ENCODE measurements at places on chromosomes 6 and 20. TPM values are rescaled to one million over a fixed set of nuclear protein-coding genes. Genes with fewer than 3 reads are reported as not detected.

SLC13A3 gene
- 0.10 TPM for total RNA-seq

LY6G6D gene
- total RNA-seq: not detected

LRFN2 gene
- total RNA-seq: not detected

GPX5 gene
- not detected for total RNA-seq

PARD6B gene
- 1.1 TPM for total RNA-seq

HDAC2 gene
- total RNA-seq: 125 TPM

GABRR2 gene
- 0.18 TPM for total RNA-seq

MYT1 gene
- not detected for total RNA-seq

BANF2 gene
- total RNA-seq: not detected

APCDD1L gene
- total RNA-seq: 0.34 TPM

SLC22A16 gene
- total RNA-seq: not detected

RPS6KA2 gene
- 249 TPM for total RNA-seq

TMEM244 gene
- not detected for total RNA-seq

TRIM40 gene
- total RNA-seq: not detected

MRPS18A gene
- total RNA-seq: 41.2 TPM

SRSF12 gene
- 0.44 TPM for total RNA-seq

FGD2 gene
- total RNA-seq: not detected

SLPI gene
- total RNA-seq: not detected

MUC22 gene
- total RNA-seq: not detected

CHRNA4 gene
- total RNA-seq: not detected

GJA10 gene
- total RNA-seq: not detected

HLA-DQA1 gene
- not detected for total RNA-seq

SYNDIG1 gene
- not detected for total RNA-seq

SH3BGRL2 gene
- total RNA-seq: 19.2 TPM
